ENCODE measurements at places on chromosomes 2 and 18.

GRCh38 chr2:202005272-202005887, 28.3 kb upstream of the FZD7 start:
- no peak for DNase-seq

GRCh38 chr2:54516842-54517241, 60.7 kb downstream of the SPTBN1 start:
- DNase-seq = no peak

DNA sequence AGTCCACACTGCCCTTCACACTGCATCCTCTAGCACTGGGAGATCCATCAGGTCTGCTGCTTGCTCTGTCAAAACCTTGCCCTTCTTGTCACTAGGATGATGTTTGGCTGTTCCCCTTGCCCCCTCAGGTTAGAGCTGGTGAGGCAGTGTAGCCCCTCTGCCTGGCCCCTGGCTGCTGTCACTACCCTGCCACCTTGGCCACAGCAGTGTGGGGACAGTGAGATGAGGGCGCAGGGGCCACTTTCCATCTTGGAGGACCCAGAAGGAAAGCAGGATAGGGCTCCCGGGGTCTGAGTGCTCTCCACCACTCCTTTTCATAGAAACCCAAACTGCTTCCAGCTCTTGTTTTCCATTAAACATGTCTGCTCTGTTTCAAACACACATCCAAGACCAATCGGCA, 19.9 kb downstream of the THSD7B start:
- no peak for DNase-seq

- DNase-seq = no peak
Measured at GRCh38 chr18:36772241-36772723, 56.5 kb downstream of the TPGS2 start.

DNA sequence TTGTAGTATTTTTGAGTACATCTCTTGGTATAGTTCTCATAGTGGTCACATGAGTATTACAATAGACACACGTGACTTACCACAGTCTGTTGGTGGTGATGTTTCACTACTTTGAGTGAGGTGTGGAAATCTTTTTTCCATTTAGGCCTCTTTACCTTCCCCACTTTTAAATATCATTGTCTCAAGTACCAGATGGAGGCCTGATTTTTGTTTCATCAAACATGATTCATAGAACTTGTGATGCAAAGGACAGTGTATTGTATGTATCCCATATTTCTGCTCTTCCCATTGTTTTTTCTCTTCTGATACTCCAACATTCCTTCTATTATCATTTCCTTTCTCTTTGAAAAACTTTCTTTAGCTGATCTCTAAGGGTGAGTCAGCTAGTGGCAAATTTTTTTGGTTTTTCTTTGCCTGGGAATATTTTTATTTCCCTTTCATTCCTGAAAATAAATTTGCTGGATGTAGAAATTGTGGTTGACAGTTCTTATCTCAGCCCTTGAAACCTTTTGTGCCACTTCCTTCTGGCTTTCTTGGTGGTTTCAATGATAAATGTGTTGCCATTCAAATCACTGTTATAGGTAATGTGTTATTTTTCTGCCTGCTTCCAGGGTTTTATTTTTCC, 32.8 kb downstream of the RFX8 start:
- DNase-seq = no peak

- DNase-seq = no peak
Measured at GRCh38 chr2:18721038-18721922, 131.9 kb upstream of the NT5C1B start.

DNA sequence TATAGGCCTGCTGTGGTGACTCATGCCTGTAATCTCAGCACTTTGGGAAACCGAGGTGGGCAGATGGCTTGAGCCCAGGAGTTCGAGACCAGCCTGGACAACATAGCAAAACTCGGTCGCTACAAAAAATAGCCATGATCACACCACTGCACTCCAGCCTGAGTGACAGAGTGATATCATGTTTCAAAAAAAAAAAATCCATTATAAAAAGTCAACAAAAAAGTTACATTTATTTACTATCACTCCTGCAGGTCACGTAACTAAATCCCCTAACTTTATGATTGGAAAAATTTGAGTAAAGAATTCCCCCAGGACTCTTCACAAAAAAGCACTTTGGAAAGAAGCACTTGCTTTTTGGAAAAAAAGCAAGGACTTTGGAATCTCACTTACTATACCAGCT, 46.4 kb upstream of the AGPS start:
- no peak for DNase-seq

DNA sequence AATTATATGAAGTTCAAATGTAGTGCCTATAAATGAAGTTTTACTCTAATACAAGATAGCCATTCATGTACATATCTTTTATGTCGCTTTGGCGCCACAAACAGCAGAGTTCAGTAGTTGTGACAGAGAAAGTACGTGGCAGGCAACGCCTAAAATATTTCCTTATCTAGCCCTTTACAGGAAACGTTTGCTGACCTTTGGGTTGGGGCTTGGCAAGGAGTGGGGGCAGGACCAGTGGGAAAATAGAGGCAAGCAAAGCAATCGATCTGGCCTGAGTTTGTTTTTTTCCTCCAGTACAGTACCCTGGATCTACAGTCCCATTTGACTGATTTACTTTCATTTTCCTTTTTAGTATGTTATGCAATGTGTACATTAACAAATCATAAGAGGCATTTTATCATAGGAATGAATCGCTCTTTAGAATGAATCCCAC, 13.1 kb downstream of the CCDC68 start:
- DNase-seq = no peak

GRCh38 chr2:237735798-237736197, 62.8 kb upstream of the RBM44 start:
- DNase-seq = no peak

DNA sequence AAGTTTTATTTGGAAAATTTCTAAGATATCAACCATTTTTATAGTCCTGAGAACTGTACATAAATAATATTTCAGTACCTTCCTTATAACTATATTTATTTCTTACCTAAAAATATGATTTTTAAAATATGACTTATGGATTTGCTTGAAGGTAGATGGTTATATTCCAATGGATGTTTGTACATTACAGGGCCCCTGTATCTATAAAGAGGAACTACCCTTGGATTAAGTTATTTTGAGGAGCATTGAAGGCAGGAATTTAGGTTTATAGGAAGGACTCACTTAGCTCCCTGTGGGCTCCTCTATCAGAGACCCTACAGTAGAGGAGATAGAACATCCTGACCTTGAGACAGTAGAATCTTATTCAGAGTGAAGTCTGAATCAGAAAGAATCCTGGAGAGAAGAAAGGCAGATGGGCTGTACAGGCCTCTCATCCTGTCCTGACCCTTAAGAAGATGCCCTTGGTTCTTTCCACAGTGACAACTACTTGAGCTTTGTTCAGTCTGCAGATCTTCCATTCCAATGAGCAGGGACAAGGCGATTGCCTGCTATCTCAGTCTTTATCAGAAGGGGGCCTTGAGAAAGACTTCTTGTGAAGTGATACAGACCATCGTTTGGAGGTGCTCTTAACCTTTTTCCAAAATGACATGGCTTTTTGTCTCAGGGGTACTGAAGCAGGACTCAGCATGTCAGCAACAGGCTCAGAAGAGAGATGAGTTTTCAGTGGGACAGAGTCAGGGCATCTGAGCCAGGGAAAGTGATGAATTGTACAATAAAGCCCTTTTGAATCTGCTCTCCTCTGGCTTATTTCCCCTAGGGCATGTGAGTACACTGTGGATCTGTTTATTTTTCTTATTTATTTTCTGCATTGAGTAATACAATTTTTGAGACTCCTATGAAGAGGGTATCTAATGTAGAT, 20.9 kb downstream of the OXER1 start:
- DNase-seq = no peak

- DNase-seq = no peak
Measured at GRCh38 chr18:51275712-51276476, 78.4 kb upstream of the MEX3C start.

DNA sequence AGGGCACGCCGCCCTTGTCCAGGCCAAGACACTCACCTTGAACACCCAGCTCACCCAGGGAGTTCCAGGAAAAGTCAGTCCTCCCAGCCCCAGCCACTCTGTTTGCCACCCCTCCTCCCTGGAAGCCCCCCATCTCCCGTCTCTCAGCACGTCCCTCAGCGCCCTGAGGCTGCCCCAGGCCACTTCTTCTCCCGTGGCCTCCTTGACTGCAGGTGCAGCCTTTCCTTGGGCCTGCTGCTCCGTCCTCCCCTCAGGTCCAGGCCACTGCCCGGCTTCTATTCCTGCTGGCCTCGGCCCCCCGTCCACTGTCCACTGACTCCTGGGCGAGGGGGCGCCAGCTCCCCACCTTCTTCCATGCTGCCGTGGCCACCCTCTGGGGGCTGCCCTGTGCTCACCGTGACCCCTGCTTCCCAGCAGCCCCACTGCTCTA, 239.1 kb downstream of the HDAC4 start:
- DNase-seq = no peak

DNA sequence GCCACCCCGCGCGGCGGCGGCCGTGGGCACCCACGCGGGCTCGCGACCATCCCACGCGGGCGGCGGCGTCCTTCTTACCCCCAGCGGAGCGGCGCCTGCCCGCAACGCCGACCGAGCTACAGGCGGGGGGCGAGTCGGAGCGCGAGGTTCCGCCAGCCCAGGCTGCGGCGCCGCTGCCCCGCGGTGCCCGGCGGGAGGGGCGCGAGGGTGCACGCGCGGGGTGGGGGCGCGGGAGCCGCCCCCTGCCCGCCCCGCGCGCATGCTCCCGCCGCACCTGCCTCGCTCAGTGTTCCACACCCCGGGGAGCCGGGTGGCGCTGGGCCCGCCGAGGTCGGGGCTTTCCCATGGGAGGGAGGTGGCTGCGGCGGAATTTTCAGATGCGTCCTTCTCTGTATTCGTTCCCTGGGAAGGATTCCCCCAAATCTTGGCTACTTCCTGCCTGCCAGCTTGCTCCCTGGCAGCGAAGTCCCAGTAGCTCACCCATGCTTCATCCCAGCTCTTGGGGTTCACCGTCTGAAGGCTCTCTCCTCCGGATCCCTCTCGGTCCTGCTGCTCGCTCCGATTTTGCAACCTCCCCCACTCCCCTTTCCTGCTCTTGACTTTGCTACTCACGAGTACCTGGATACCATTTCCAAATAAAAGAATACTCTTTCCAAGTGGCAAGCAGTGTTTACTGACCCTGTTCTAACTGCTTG, at the start of gene L3MBTL4:
Gene L3MBTL4, minus strand, starts transcription at position 189 of the 695 bp plus-strand sequence. CDS start 103,286 bp downstream, outside the sequence.
- DNase-seq = no peak

DNA sequence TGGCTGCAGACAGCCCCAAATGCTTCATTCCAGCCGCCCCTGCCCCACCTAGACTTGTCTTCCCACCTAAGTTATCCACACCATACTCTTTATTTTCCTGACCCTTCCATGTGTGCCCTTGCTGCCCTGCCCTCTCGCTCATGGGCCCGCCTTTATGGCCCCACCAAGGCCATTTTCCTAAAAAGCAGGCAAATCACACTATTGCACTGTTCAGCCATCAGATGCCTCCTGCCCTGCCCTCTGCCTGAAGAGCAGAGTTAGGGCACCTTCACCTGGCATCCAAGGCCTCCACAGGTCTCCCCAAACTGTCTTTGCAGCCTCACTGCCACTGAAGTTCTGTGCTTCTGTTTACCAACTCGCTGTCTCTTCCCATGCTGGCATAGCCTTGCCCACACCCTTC, 496.7 kb downstream of the EIPR1 start:
- DNase-seq = no peak

All from activated CD4-positive, CD25-positive, alpha-beta regulatory T cell treated with anti-CD3 and anti-CD28 coated beads, Interleukin-2, amount 50 U/mL, for 16 hours (primary cell).